ENCODE measurements at places on chromosomes 2 and 18.

GRCh38 chr2:229752970-229753729 is 38.8 kb upstream of the DNER start:
- DNase-seq, result no peak

GRCh38 chr2:58428096-58429013 is 187.2 kb upstream of the FANCL start:
- peak; percentile 89 for DNase-seq

DNA sequence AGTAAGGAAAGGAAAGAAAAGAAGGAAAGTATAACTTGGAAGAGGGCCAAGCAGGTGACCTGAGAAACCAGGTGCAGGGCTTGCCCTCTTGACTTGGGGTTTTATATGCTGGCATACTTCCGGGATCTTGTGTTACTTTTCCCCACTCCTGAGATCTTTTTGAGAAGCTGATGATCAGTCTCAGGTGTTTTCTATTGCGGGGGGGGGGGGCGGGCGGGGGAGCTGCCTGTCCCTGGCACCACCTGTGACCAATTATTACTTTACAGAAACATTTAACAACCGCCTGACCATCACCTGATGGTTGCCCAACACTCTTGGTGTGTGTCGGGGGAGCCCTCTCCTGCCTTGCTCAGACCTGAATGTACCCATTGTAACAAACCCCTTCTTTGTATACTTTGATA is 6.9 kb upstream of the CASP10 start:
- DNase-seq, result no peak

DNA sequence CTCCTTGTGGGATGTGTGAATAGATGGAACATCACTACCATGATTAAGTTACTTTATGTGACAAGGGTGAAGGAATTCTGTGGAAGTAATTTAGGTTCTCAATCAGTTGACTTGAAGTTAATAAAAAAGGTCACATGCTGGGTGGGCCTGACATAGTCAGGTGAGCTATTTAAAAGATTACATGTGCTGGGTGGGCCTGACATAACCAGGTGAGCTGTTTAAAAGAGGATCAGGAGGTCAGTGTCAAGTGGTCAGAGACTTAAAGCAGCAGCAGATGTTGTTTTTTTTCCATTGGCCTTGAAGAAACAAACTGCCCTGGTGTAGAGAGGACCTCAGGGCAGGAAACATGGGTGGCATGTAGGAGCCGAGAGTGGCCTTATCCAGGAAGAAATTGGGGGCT is 3.3 kb downstream of the IL1R2 start:
- no peak for DNase-seq

DNA sequence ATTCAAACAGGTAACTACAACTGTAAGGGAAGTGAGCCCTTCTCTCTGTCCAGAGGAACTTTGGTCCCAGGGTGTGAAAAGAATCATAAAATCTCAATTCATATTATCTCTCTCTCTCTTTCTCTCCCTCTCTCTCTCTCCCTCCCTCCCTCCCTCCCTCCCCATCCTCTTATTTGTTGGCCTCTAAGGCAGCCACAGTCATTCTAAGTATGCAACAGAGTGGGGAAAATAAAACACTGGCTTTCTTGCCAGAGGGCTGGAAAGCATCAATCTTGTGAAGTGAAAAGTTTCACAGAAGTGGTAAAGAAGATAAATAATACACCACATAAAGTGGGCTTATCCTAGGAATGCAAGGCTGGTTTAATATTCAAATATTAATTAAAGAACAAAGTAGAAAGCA is 95.6 kb upstream of the KCNH7 start:
- peak; percentile 38 for DNase-seq

- peak; percentile 93 for DNase-seq
Measured at GRCh38 chr2:215613280-215613679, 177.4 kb upstream of the FN1 start.

- DNase-seq, result no peak
Measured at GRCh38 chr2:196140213-196140612, 31.2 kb downstream of the STK17B start.

DNA sequence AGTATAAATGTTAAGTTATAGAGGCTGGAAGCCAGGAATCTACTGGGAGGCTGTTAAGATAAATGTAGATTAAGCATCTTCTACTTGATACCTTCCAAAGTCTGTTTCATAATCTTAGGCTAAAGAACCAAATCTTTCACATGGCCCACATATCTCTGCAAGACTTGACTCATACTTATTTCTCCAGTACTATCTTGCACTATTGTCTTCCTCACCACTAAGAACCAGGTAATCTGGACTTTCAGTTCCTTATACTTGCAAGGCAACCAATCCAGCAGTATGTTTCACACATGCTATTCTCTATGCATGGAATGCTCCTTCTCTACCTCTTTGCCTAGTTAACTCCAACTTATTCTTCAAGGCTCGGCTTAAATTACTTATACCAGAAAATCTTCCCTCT is 62.2 kb downstream of the RBMS1 start:
- no peak for DNase-seq

- peak; percentile 69 for DNase-seq
Measured at GRCh38 chr2:231104115-231104713, 20.6 kb downstream of the HTR2B start.

DNA sequence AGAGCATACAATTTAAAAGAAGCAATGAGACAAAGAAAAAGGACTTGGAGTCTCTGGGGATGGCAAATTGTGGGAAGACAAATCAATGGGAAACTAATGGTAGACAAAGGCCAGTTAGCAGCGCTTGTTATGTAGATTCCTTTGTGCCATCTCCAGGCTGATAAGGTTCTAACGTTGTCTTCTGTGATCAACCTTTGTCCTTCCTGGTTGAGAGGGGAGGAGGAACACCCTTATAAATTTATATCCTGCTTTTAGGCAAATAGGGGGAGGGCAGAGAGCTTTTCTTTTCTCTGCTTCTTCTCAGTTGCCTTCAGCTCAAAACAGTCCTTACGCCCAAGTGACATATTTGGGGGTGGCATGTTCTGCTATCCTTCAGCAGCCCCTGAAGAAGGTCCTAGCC is 89.8 kb downstream of the STPG4 start:
- no peak for DNase-seq

DNA sequence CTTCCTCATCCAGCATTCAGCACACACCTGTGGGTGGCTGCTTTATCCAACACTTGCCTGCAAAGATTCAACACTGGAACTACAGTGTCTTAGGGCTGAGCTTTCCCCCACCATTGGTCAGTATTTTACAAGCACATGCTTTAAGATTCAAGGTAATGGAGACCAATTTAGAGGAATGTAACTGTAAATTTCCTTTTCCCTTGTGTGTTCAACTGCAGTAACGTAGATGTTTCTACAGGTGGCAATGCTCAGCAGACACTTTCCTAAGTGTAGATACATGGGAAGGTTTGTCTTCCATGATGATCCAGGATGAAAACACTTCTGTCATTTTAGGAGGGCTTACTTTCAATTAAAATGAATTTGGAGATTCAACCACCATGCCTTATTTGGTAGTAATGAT is 143.6 kb upstream of the PXDN start:
- DNase-seq, result peak; percentile 67

- peak; percentile 83 for DNase-seq
Measured at GRCh38 chr2:144580521-144581161, 60.7 kb upstream of the ZEB2 start.

DNA sequence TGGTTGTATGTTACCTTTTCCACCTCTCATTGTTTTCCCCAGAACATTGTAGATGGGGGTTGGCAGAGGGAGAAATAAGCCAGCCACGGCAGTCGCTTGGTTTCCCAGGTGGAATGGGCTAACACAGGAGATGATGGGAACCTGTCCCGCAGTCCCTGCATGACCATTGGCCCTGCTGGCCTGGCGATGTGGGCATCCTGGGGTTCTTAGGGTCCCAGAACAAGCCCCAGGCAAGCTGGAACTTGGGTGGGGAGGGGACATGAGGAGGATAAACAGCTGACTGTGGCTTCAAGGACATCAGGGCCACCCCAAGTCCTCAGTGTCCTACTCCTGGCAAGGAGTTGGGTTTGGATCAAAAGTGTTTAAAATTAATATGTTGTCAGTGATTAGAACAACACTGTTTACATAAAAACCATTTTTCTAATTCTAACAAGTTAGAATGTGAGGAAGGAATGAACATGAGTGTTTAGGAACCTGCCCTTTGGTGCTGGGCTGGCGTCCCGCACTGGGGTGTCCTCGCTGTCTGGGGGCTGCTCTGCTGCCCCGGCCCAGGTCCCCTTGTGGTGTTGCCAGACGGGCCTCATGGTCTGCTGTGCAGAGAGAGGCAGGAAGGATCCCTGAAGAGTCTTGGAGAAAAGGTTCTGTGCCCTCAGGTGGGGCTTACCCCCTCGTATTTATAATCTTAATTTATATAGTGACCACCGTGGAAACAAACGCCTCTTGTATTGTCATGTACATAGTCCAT is 95.1 kb downstream of the USP40 start:
- no peak for DNase-seq

DNA sequence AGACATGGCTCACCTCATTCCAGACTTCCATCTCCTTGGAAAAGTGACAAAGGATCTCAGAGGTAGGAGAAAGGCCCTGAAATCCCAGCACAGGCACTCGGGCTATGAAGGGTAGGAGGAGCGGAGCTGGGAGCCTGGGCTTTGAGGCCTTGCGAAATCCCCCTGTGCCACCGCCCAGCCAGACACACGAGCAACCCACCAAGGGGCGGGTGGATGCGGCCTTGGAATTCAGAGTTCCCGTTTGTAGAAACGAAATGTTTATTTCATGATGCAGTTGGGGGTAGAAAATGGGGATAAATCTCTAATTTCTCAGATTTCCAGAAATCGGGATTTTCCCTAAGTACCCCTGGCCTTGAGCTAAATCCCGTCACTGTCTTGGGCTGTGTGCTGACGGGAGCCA is 177.1 kb upstream of the HDAC4 start:
- no peak for DNase-seq

DNA sequence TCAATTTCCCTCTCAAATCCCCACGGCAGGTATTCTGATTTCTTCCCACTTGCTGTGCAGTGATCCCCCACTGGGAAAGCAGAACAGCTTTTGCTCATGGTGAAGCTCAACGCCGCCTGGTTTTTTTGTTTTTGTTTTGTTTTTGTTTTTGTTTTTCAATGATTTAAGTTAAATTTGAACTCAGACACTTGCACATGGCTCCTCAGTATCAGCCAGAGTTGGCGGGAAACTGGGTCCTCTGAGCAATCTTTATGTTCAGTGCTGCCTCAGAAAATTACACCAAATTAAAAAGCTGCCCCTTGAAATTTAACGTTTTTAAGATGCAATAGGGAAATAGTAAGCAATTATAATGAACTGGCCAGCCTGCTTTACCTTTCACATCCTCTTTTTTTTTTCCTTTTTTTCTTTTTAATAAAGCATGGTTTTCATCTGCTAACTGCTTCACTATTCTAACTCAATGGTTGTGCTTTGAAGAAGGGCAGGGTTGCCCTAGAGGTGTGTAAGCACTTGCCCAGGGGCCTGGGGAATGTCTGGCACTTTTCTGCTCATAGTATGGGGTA is 277.0 kb upstream of the HNRNPA3 start:
- DNase-seq, result no peak

DNA sequence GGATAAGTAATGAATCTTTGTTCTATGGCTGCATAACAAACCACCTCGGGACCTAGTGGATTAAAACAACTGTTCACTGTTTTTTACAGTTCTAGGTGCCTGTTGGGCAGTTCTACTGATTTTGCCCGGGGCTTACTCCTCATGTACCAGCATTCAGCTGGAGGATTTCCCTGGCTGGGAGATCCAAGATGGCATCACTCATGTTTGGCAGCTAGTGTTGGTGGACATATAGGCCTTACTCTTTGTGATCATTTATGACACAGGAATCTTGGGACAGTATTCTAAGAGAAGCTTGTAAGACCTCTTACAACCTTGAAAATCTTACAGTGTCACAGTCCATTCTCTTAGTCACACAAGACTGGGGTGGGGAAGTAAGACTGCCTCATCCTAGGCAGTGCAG is 4.6 kb downstream of the MARCHF7 start:
- DNase-seq, result no peak

GRCh38 chr18:58758606-58759005 is 87.3 kb downstream of the MALT1 start:
- no peak for DNase-seq

DNA sequence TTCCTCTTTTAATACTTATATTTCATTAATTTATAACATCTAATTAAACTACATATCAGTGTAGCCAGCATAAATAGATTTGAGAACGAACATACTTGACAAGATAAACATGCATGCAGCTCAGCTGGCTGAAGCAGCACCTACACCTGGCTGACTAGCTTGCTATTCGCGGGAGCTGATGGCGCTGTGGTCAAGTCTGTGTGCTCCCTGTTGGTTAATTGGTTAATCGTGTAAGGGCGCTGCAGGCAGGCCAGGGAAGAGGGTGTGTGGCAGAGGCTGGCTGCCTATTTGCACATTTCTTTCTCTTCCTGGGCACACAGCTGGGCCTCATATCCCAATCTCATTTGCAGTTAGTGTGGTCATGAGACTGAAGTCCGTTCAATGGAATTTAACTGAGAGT is 14.5 kb upstream of the VWA3B start:
- no peak for DNase-seq

GRCh38 chr2:140508756-140509155 is 1622.1 kb downstream of the LRP1B start:
- DNase-seq, result peak; percentile 14
